Epithelial cell of proximal tubule (primary cell): ENCODE measurements at places on chromosomes 3 and 15.

DNA sequence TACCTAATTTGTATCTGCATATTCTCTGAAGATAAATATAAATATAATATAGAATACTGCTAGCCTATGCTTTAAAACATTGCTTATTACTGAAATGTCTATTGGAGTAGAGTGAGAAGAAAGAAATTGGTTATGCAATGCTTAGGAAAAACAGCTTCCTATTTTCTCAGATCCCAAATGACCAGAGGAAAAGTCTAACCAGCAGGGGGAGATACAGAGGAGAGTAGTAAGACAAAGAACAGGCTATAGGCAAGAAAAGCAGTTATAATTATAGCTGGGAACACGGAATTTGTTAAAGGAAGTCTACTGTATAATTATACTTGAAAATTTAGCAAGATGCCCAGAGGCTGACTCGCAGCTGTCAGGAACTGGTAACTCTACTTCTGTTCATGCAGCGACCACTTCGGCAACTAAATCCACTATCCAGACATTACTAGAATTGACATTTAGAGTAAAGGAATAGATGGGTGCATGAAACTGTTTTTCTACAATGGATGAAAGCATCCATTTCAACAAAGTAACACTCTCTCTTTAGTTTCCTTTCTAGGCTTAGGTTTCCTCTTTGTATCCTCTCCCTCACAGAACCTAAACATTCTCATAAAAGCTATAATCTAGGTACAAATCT, 97.2 kb downstream of the TBC1D5 start:
- DNase-seq, result no peak

DNA sequence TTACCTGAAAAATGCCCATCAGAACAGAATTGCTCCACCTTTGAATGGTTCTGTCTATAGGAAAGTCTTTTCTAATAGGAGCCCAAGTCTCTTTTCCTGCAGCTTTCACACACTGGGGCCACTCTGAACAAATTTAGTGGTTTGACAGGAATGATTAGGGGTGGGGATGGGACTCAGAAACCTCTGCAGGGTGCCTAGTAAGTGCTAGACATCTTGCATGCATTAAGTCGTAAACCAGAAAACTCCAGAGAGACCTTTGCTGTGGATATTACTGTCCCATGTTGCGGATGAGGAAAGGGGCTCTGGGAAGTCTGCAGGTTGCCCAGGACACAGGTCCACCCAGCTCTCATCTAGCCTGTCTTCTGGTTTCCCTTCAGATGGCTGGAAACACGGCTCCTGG, 189.7 kb downstream of the OPA1 start:
- no peak for DNase-seq

DNA sequence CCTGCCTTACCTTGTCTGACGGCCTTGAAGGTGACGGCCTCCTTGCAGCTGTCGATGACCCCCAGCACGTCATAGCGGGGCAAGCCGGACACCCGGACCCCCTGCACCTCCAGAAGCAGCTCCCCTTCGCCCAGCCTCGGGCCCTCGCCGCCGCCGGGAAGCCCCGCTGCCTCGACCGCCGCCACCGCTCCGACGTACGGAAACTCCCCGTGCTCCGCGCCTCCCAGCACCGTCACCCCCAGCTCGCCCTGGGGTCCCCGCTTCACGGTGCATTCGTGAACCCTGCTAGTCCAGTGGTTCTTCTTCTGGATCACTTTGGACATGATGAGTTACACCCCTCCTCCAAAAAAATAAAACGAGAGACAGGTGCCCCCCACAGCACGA, 740 bp downstream of the MAGI1 start:
- DNase-seq, result no peak

- DNase-seq, result no peak
These were observed 25.9 kb downstream of the ETFA start for GRCh38 chr15:76285241-76285825.

DNA sequence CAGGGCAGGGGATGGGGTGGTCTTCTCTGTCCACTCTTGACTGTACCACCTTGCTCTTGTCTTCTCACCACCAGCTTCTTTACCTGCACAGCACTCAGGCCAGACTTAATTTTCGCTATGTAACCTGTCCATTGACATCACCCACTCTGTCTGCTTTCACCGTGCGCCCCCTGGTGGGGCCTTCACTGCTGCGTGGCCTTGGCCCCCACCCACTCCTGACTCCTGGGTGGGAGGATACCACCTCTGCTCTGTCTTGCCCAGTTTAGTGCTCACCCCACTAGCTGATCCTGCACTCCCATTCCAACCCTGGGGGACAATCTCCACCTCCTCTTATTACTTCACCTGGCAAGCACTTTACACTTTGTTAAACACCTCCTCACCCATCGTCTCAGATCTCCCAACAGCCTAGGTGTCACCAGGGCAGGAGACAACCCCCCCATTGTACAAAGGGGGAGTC, 17.7 kb downstream of the PTH1R start:
- no peak for DNase-seq

- peak; percentile 99 for DNase-seq
These were observed 54.7 kb upstream of the TRAK1 start for GRCh38 chr3:42036483-42036823.
